ENCODE measurements at places on chromosomes 13 and 19.

DNA sequence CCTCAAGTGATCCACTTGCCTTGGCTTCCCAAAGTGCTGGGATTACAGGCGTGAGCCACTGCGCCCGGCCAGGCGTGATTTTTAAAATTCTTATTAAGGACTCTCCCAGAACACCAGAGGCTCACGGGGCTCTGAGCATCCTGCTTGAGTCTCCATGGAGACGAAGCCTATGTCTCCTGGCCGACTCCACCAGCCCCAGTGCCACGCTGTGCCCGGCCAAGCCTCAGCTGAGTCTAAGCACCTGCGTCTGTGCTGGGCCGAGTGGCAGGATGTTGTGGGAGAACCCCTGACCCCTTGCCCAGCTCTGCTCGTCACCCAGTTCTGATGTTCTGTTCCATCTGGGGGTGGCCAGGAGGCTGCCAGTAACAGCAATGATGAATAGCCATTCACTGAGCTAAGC, 3.9 kb upstream of the CELF5 start:
- DNase-seq: no peak

DNA sequence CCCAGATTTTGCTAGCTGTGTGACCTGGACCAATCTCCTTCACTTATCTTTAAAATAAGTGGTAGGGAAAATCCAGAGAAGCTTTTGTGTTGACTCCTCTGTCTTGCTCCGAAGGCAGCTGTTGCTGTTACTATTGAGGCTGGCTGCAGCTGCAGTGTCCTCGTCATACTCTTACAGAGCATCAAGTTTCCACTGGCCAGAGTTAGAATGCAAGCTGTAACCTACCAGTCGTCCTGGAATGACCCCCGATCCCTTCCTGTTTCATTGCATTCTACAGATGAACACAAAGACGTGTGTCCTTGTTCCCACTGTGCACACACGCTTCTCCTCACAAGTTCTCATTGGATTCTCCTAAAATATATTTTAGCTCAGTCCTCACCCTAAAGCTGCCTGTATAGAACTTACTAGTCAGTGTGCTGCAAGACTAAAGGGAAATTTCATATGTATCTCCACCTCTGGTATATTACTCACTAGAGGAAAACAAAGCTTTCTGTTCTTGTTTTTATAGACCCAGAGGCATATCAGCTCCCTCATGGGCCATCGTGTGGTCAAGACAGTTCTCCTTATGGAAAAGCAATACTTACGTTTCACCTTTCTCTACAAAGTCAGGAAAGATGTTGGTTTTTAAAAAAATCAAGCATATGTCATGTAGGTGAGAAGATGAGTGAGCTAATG, 589.8 kb downstream of the LMO7 start:
- no peak for DNase-seq

DNA sequence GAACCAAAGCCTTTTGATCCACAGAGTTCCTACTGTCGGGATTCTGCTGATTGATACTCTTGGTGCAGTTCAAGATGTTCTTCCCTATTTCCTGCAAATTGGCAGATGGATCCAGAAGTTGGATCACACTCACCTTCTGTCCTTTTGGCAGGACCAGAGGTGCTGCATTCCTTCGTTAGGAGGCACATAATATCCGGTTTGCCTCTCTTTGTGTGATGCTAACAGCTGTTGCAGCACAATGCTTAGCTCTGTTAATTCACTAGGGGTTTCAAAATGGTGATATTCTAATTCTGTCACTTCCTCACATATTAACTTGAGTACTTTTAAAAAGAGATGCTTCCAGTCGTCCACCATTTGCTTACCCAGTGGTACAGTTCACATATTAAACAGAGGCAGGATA, 15.2 kb upstream of the CHST8 start:
- DNase-seq: no peak

DNA sequence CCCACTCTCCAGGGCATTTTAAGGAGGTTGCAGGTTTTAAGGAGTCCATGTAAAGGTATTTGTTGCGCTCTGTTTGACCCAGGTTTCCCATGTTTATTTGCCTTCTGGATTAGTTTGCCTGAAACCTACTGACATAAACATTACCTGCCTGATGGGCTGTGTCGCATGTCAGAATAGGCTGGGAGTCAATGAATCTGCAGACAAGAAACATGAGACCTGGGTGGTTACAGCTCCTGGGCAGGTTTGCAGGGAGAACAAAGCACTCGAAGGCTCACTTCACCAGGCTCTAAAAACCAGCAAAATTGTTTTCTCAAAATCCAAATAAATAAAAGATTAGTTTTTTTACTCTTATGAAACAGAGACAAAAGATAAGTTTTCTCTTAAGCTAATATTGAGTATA, 114.4 kb upstream of the SERTM1 start:
- DNase-seq: no peak

DNA sequence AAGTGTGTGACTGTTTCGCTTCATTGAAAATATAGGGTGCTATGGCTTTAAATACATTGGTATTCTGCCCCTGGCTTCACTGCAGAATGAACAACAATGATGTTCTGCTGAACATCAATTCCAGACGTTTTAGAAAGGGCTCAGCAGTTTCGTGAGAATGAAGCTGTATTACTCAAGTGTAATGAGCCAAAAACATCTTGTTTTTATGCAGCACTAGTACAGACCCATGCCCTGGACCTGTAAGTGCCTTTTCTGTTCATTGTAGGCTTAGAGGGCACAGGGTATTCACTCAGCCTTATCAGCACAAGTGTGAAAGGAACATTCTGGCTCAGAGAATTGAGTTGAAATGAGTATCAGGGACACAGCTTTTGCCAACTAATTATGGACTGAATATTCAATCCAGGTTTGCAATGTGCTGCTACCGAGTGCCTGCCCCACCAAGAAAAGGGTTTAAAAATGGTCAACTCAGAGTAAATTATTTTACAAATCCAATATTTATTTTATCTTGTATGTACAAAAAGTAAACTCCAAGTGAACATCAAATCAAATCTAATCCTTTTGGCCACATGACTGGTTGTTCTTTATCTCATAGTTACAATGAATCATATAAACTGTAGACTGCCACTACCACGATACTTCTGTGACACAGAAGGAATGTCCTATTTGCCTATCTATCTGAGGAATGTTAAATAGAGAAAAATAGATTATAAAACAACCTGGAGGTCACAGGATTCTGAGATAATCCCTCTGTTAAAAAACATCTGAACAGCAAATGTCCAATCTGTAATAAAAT, 362.8 kb downstream of the NALCN start:
- peak; percentile 1 for DNase-seq

DNA sequence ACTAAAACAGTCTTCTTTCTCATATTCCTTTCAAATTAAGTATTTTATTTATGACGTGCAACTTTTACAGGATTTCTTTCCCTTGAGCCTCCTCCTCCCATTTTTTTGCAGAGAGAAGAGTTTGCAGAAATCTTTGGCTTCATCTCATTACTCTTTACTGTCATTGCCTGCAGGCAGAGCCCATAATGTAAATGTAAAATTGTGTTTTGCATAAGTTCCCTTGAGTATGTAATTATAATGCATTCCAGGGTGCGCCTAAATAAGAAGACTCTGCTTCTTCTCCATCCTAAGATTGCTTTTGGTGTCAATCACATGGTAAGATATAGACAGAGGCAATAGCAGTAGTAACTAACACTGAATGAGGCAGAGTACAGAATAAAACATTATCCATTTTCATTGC, 23.0 kb downstream of the MIR17HG start:
- no peak for DNase-seq

DNA sequence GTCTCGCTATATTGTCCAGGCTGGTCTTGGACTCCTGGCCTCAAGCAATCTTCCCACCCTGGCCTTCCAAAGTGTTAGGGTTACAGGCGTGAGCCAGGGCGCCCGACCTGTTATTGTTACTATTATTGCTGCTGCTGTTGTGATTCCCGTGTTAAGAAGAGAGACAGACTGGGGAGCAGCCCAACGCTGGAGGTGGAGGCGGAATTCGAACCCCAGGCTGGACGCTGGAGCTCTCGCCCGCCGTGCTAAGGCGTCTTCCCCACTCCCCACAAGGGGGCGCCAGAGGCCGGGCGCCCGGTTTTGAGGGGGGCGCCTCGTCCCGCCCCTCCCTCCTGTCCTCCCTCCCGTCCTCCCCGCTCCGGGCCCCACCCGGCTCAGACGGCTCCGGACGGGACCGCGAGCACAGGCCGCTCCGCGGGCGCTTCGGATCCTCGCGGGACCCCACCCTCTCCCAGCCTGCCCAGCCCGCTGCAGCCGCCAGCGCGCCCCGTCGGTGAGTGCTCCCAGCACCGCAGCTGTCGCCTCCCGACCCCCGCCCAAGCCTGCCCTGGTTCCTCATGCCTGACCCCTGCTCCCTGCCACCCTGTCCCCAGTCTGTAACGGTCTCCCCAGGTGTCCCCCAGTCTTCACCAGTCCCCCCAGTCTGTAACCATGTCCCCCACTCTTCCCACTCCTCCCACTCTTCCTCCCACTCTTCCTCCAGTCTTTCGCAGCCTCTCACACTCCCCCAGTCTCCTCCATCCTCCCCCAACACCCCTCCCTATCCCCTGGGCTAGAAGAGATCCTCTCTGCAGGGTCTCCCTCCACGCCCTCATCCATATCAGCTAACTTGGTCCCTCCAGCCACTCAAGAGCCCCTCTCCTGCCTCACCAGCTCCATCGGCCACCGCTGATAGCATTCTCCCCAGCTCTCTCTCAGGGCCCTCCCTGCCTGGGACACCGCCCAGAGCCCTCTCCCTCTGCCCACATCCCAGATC, at the start of gene EHD2:
Gene EHD2 (plus strand): TSS at position 377 of the 976 bp plus-strand sequence. CDS start 3,191 bp downstream, outside the sequence.
- peak; percentile 60 for DNase-seq

GRCh38 chr13:67736646-67737420, 506.7 kb upstream of the PCDH9 start:
- no peak for DNase-seq

DNA sequence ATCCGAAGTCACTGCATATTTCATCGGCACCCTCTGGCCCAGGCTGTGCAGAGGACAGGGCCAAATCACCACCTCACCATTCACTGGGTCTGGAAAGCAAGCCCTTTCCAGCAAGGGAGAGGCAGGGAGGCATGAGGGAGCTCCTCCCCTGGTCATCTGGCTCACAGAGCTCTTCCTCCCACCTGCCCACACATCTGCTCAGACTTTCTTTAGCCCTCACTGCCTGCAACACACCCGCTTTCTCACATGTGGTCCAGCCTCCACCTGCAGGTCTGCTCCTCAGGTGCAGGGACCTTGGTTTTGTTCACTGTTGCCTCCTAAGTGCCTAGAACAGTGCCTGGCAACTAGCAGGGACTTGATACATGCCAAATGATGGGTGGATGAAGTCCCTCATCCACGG, 21.0 kb upstream of the SLC35E1 start:
- DNase-seq: no peak

DNA sequence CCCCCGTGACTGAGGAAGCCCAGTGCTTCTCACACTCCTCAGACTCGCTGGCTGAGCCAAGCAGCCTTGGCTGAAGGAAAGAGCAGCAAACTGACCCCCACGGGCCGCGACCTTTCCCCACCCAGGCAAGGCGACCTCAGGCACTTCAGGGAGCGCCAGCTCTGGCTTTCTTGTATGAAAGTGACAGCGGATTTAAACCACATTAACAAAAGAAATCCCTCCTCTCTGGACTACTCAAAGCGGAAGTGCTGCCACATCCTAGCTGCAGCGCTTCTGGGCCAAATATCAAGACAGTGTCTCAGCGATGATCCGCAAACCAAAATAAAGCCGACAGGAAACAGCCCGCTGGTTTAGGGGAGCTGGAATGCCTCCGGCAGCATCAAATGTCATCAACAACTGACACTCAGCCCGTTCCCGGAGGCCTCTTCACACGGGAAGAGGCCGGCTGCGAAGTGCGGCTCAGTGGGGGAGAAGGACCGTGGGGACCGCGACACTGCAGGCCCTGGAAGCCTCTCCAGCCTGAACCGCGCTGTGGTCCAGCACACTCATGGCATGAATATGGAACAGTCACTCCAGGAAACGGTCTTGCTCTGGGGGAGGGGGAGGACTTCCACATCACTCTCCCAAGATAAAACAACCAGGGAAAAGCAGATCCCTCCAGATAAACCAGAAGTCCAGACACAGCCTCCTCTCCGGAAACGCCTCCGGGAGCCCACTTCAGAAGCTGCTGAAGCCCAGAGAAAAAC, 1.4 kb downstream of the RASA3 start:
- peak; percentile 62 for DNase-seq

DNA sequence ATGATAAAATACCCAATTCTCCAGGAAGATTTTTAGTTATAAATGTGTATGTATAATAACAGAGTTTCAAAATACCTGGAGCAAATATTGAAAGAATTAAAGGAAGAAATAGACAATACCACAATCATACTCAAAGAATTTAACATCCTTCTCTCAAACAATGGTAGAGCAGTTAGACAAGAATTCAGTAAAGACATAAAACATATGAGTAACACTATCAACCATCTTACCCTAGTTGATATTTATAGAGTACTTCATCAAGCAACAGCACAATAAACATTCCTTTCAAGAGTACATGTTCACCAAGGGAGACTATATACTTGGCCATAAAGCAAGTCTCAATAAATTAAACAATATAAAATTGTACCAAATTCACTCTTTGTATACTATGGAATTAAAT, 108.4 kb downstream of the DLEU7 start:
- no peak for DNase-seq

- DNase-seq: no peak
These were observed 85.1 kb upstream of the ABCC4 start for GRCh38 chr13:95386370-95386769.

DNA sequence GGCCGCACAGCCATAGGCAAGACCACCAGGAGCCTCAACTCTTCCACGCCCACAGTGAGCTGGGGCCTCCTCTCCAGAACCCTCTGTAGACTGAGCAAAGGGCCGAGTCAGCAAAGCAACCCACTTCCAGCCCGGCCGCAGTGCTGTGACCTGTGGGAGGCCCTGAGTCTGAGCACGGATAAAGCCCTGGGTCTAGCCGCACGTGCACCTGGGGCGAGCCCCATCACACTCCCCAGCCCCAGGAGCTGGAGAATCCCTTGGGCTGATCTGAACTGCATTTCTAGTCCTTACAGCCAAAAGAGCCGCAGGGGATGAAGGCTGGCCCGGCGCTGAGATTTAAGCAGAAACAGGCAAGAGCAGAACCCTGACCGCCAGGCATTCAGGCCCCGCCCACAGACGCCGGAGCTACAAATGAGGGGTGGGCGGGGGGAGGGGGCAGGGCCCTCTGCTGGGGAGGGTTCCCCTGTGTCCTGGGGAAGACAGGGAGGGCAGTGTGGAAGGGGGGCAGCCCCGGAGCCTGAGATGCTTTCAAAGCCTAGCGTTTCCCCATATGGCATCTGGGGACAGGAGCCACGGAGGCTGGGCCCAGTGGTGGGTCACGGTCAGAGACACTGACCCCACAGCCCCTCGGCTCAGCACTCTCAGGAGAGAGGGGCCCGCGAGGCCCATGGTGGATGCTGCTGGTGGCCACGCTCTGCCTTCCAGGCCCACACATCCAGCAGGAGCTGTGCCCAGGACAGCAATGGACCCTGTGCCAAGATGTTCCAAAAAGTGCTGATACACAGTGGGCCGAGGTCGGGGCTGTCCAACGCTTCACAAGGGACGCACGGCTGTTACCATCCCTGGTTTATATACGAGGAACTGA, 4.9 kb downstream of the TMEM259 start:
- DNase-seq: no peak

GRCh38 chr13:101289764-101290163, 126.5 kb downstream of the NALCN start:
- DNase-seq: no peak
